ENCODE measurements at places on chromosomes 7 and 10.

DNA sequence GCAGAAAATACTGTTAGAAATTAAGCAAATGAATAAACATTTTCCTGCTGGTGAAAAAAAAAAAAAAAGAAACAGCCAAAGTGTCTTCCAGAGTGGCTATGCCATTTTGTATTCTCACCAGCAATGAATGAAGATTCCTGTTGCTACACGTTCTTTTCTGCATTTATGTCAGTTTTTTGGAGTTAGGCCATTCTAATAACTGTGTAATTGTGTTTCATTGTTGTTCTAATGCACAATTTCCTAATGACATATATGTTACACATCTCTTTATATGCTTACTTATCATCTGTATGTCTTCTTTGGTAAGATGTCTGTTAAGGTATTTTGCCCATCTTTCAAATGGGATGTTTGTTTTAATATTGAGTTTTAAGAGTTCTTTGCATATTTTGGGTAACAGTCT lies 213.7 kb downstream of the ITGB1 start:
- no peak for DNase-seq

DNA sequence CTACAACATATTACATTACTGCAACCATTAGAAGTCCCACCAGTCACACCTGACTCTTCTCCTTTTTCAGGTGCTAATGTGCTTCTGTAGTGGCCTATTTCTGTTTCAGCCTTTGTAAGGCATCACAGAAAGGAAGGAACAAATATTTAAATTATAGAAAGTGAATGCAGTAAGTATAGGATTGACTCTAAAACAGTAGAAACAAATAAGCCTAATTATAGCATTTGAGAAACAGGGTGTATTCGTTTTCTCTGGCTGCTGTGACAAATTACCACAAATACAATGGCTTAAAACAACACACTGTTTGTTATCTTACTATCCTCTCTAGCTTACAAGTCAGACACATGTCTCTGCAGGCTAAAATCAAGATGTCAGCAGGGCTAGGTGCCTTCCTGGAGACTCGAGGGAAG lies 69.4 kb downstream of the CCSER2 start:
- no peak for DNase-seq

DNA sequence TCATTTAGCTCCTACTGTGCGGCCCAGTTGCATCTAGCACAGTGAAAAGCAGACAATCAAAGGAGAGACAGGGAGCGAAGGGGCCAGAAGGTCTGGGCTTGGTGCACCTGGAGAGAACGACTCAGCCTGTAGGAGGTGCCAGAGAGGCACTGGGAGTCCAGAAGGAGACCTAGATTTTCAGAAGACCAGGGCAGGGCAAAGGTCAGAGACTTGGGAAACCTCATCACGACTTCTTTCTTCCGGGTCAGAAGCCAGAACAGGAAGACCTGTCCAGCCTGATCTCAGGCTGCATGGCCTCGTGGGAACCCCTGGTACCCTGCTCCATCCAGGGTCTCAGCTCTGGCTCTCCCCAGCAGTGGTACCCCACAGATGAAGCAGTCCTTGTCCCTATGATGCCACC lies 5.2 kb downstream of the AGAP3 start:
- no peak for DNase-seq

GRCh38 chr10:126667568-126667967 lies 2.9 kb downstream of the C10orf90 start:
- no peak for DNase-seq

- DNase-seq: no peak
These were observed 15.5 kb downstream of the KLF6 start for GRCh38 chr10:3769556-3769955.

- DNase-seq: no peak
These were observed 9.5 kb downstream of the CHST15 start for GRCh38 chr10:124083740-124084397.

GRCh38 chr10:101569323-101569621 lies 18.8 kb downstream of the POLL start:
- no peak for DNase-seq

DNA sequence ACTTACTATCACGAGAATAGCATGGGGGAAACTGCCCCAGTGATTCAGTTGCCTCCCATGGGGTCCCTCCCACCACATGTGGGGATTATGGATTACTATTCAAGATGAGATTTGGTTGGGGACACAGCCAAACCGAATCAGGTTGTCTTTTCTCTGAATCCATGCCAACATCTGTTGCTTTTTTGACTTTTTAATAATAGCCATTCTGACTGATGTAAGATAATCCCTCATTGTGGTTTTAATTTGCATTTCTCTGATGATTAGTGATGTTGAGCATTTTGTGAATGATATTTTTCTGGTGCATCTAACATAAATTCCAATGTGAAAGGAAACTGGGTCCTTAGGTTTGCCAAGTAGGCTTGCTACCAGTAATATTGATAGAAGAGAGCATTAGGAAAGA lies 69.0 kb upstream of the ARHGAP21 start:
- no peak for DNase-seq
